ENCODE measurements at places on chromosomes 1 and 21.

DNA sequence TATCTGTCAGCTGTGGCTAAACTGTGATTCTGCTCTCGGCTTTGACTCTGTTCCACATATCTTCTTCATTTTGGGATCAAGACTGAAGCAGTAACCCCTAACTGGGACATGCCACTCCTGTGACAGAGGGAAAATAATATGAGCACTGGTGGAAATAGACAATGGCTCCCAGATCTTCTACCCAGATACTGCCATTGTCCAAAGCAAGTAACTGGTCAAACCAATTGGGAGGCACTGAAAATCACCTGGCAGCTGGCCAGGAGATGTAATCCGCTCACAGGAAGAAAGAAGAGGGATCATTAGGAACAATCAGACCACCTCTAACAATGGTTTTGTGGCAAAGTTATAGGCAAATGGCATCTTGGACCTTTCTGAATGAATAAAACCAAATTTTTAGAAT lies 10.7 kb downstream of the SNX7 start:
- DNase-seq = no peak

GRCh38 chr1:193090865-193091264 lies 14.3 kb downstream of the GLRX2 start:
- DNase-seq = no peak

DNA sequence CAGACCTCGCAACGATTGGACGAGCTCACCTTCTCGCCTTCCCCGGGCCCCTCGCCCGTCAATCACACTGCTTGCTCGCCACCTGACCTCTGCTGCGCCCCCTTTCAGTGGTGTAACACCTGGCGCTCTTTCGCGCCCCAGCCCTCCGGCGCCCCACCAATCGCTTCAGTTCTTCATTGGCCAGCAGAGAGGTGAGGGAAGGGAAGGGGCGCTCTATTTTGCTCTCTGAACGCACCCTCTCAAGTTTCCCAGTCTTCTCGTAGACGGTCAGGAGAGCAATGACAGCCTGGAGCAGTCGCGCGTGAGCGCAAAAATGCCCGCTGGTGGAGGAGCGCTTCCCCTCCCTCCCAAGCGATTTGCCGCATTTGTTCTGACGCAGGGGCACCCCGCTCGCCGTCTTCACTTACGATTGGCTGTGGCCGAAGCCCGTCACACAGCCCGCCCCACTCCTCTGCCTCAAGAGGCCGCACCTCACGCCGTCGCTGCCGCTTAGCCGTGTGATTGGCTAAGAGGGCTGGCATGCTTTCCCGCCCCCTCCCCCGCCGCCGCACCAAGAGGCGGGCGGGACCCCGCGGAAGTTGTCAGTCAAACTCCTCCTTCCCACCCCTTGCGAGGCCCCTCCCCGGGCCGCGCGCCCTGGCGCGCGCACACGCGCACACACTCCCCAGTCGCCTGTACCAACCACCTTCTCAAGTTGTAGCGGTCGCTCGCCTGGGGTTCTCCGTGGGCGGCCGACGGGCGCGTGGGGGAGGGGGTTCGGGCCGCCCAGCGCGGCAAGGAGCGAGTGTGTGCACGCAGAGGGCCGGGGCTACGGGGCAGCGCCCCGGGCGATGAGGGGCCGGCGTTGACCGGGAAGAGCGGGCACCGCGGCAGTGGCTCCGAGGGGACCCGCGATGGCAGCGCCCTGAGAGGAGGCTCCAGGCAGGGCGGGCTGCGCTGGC lies at the start of gene PPP2R5A:
TSS of gene PPP2R5A (plus strand) at position 667 of the 941 bp plus-strand sequence. CDS start 701 bp downstream, outside the sequence.
- DNase-seq = peak; percentile 99

DNA sequence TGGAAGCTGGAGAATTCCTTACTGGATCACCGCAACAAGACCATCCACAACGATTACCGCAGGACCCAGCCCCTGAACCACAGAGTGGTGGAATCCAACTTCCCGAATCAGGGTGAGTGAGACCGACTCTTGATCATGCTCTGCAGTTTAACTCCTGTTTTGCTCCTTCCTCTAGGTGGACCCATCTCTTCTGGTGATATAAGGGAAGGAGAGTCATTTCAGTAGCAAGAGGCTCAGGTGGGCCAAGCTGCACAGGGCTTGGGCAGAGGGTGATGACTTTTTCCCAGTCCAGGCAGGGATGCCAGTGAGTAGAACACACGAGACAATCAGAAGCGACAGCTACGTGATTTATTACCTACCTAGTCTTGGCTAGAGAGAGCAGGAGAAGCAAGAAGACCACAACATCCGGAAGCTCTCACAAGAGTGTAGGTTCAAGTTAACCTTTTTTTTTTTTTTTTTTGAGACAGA lies 25.2 kb downstream of the CA6 start:
- DNase-seq = no peak

DNA sequence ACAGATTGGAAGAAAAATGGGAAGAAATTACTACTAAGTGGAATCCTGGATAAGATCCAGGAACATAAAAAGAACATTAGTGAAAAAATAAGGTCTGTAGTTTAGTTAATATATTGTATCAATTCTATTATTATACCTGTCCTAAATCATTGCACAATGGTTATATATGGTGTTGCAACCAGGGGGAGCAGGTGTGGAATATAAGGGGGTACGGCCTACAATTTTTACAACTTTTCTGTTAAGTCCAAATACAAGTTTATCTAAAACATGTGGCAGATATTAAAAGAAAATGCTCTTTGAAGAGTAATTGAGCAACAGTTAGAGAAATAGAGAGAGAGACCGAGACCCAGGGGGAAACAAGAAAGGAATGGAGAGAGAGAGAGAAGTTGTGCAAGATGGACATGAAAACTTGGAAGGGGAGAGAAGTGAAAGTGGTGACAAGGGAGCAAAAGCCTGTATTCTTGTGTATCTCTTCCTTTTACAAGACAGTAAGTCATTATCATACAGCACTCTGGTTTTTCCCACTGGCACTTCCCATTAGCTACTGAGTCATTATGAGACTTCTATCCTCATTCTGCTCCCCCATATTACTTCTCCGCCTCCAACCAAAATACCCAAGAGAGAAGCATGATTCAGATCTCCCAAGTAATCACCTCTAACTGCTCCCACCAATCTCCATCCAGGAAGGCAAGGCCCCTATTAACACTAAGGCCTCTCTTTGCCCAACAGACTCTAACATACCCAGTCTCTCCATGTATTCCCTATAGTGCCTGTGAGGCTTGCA lies 22.3 kb upstream of the TRAF3IP3 start:
- no peak for DNase-seq

DNA sequence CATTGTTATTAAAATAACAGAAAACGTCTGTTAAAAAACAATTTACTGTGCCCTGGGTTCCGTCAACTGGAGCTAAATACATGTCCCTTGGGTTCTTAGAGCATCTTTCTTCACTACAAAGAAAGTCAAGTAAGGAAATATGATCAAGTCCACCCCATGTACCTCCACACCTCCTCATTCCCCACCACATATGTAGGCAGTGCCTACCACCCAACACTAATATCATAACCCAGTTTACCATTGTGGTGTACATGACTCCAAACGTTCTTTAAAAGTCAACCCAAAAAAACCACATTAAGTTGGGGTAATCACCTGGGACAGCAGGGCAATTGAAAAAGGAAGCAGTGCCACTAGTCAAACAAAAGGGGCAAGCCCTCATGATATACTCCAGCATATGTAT lies 7.8 kb upstream of the LRRC52 start:
- DNase-seq = no peak

GRCh38 chr1:153389401-153389800 lies 1.5 kb downstream of the S100A8 start:
- no peak for DNase-seq

- DNase-seq = no peak
Observed at GRCh38 chr1:116107371-116107770, 3.8 kb upstream of the MAB21L3 start.

DNA sequence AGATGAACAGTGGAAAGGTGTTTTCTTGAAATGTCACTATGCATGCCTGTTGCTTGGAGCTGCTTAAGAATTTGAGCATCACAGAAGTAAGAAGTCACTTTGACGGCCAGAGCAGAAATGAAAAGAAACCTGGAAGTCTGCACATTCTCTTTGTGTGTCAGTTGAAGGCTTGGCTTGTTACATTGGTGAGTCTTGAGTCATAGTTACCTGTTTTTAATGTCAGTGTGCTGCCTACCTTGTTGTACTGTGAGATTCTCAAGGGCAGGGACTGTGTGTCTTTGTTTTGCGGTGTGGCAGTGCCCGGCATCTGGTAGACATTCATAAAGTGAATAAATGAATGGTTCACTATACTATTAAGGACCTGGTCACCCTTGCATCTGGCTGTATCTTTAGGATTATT lies 9.9 kb downstream of the OTUD3 start:
- DNase-seq = no peak

DNA sequence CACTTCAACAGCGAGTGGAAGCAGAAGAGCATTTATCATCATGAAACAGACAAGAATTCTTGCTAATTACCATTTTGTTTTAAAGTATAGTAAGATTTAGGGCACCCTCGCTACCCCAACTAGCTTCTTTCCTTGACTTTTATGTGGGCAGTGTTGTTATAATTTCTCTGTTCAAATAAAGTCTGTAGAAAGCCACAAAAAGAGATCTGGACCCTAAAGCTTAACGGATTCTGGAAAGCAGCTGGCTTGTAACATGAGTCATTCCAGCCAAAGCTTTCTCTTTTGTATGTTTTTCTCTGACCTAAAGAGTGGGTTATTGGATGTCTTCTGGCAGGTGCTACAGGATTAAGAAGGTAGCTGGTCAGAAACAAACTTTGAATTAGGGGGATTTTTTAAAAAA lies 37.4 kb downstream of the RUNX1 start:
- no peak for DNase-seq

- DNase-seq = no peak
Observed at GRCh38 chr1:209380420-209380819, 203.1 kb upstream of the CAMK1G start.

DNA sequence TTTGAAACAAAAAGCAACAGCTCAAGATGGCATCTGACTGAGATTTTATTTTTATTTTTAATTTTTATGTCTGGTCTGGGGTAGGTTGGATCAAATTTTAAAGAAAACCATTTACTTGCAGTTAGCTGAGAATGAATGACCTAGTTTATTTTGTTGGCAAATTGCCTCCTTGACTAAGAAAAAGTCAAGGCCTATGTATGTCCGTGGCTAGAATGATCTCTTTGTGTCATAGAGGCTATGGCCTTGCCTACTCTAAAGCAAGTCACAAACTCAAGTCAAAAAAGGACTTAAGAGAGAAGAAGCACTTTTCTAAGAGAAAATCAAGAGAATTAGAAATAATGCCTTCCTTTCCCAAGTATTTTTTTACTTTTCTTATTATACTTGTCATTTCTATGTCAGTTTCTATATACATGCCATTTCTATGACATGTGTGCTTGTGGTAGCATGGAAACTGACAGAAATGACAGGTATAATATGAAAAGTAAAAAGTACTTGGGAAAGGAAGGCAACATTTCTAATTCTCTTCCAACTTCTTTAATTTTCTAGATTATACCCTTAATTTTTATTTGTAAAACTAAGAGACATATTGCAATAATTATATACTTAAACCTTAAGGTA lies 136.7 kb downstream of the CENPF start:
- DNase-seq = no peak

- DNase-seq = no peak
Observed at GRCh38 chr21:34986561-34987500, 62.3 kb downstream of the RUNX1 start.

DNA sequence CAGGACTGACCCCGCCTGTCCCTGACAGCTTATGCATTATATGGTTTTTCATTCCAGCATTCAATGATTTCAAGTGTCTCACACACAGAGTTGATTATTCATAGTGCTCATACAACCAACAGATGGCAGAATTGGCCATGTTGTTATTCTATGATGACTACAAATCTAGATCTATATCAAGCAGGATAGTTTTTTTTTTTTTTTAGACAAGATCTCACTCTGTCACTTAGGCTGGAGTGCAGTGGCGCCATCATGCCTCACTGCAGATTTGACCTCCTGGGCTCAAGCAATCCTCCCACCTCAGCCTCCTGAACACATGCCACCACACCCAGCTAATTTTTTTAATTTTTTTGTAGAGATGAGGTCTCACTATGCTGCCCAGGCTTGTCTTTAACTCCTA lies 40.1 kb upstream of the LRRC8D start:
- DNase-seq = no peak

- DNase-seq = no peak
Observed at GRCh38 chr1:18144916-18145647, 37.5 kb downstream of the IGSF21 start.

GRCh38 chr1:188642704-188643103 lies 1814.0 kb downstream of the PLA2G4A start:
- DNase-seq = no peak

Data from head of caudate nucleus (tissue), 42 donors.